DMS79 (cell line): ENCODE measurements at places on chromosomes 12 and 14.
A peak's percentile ranks its signal among the peaks of the same experiment; 100 is the strongest.

DNA sequence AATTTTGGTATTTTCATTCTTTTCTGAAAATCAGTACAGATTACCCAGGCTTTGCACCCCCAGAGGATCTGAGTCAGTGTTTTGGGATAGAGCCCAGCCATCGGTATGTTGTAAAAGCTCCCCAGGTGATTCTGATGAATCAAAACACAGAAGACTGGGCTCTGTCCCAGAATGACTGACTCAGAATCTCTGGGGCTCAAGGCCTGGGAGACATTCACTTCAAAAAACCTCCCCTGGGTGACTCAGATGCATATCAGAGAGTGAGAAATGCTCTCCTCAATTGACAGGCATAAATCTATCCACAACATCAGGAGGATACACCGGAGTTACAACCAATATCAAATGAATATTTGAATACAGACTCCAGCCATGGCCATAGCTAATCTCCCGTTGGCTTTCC, 32.6 kb downstream of the SLC35F4 start:
- peak; percentile 17 for DNase-seq

- DNase-seq = no peak
These were observed 1377.5 kb upstream of the FLRT2 start for GRCh38 chr14:84152452-84152851.

DNA sequence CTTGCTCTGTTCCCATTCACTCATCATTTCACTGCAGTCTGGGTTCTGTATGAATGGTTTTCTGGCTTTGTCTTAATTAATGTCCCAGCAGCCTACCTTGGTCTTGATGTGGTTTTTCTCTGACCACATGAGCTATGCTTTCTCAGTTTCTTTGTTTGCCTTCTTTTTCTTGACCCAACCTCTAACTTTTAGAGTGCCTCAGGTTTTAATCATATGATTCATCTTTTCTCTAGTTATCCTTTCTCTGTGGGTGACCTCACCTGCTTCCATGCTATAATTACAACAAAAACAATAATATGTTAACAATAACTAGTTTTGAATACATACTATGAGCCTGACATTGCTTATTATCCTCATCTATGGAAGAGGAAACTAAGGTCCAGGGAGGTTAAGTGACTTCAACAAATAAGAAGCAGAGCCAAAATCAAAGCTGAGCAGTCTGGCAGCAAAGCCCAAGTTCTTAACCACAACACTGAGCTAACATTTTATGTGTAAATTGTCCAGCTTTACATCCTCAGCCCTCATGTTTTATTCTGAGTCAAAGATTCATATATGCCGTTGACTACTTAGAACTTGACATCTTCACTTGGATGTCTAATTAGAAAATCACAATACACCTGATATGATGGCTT, 4.7 kb upstream of the EPYC start:
- DNase-seq = no peak

GRCh38 chr12:128483526-128484255, 216.7 kb downstream of the TMEM132C start:
- DNase-seq = no peak

DNA sequence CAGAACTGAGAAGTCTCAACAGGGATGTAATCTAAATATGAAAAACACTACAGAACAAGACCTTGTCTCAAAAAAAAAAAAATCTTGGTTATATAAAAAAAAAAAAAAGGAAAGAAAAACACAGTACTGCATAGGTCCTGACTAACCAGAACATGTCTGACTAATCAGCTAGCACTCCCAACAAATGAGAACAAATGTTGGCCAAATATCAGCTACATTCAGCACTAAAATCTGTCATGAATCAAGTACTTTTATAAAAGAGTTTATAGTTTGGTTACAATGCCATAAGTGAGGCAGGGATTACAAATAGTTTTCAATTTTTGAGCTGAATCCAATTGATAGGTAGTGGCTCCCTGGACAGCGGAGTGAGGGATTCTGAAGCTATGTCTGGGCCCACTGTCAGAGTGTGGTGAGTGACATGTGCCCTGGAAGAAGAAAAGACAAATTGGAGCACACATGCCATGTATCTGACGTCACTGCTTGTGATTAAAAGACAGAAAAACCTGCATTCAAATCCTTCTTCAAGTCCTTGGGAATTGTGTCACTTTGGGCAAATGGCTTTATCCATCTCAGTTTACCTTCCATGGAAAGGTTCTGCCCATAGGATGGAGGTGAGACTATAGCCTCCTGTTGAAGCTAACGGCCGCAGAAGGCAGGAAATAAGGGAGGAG, 5.6 kb upstream of the FAM234B start:
- DNase-seq = no peak

DNA sequence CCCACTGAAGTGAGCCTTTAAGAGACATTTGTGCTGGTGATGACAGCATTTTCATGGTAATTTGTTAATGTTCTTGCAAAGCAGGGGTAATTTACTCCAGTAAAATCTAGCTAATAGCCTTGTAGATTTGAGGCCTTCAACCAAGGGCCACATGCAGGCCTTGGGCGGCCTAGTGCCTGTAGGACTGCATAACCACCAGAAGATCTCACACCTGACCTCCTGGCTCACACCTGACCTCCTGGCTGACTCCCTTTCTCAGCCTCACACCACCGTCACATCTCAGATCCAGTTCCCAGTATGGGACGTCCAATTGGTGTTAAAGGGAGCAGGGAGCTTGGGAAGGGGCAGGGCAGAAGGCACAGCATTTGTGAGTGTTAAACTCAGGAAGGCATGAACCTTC, 26.9 kb downstream of the C12orf42 start:
- no peak for DNase-seq

DNA sequence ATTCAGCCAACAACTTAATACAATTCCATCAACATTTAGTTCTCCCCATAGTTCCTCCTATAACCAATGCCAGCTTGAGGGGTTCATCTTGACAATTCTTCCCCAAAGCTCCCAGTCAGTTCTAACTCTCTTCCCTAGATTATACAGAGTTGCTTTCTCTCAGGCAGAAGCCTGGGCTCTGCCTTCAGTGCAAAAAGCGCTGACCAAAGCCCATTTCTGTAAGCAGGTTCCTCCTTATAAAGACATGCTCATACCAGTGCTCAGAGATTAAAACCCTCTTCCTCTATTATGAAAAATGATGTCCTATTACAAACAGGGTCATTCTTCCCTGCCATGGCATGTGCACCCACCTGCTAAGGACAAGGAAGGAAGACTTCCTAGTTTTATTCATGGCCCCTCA, 16.2 kb downstream of the SPIC start:
- DNase-seq = no peak

DNA sequence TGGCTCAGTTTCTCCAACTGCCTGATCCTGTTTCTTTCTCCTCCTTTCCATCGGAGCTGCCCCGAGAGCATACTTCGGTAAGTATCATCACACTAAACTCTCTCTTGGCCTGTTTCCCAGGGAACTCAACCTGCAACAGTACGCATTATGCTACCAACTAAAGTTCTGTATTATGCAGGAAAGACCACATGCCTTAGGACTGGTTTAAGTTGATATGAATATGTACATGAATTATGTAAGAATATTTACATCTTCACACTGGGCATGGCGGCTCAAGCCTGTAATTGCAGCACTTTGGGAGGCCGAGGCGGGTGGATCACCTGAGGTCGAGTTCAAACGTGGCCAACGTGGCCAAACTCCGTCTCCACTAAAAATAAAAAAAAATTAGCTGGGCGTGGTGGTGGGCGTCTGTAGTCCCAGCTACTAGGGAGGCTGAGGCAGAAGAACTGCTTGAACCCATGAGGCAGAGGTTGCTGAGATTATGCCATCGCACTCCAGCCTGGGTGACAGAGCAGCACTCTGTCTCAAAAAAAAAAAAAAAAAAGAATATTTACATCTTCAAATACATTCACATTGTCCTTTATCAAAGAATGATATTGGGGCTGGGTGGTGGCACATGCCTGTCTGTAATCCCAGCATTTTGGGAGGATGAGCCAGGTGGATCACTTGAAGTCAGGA, 31.9 kb upstream of the VPS33A start:
- DNase-seq = no peak

- DNase-seq = peak; percentile 8
These were observed 88.1 kb upstream of the CPSF6 start for GRCh38 chr12:69151254-69151764.

DNA sequence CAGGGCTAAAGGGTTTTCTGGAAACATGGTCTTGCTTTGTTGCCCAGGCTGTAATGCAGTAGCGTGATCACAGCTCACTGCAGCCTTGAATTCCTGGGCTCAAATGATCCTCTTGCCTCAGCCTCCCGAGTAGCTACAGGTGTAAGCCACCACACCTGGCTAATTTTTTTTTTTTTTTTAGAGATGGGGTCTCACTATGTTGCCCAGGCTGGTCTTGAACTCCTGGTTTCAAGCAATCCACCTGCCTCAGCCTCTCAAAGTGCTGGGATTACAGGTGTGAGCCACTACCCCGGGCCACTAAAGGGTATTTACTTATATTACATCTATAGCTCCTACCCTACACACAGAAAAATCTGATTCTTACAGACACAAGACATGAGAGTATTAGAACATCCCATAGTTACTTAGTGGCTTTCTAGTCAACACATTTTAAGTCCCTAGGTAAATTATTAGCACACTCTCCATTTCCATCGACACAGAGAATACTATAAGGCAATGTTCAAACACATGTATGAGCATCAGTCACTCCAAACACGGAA, 6.2 kb upstream of the DCAF11 start:
- DNase-seq = no peak

- DNase-seq = peak; percentile 34
These were observed 51.7 kb upstream of the DDX11 start for GRCh38 chr12:31021809-31022494.

GRCh38 chr14:93993382-93993781, 3.7 kb upstream of the CCDC197 start:
- DNase-seq = no peak

DNA sequence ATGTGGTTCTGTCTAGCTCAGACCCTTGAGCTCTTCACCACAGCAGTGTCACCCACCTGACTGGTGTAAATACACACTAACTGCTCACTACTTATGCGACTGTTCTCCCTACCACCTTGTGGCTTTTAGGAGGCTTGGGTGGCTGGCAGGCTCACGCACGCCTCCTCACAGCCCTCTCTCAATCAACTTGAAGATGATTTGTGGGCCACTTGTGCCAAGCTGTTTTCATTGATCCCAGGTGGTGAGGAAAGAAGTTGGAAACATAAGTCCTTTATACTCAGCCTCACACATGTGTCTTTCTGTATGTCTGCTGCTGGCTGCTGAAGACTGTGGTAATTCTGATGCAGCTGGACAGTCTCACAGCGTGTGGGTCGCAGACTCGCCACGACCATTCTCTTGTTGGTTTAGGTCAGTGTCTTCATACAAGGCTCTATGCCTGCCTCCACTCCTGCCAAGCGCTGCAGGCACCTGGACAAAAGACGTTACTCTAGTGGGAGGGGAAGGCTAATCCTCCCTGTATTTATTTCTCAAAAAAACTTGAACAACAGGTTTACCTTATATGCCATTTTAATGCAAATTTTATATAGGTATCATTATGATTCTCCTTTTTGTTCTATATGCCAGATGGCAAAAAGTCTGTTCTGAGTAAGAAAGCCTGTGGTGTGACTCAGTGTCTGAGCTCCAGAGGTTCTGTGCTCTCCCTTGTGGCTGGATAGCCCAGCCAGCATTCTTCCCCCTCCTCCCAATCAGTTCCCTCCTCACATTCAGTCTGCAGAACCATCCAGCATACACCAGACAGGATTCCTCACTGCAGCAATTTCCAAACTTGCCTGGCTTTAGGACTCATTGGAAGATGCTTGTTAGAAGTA, 115.6 kb downstream of the DIP2B start:
- DNase-seq = peak; percentile 94
